Fibroblast of villous mesenchyme (primary cell): ENCODE measurements at places on chromosomes 12 and 14.

DNA sequence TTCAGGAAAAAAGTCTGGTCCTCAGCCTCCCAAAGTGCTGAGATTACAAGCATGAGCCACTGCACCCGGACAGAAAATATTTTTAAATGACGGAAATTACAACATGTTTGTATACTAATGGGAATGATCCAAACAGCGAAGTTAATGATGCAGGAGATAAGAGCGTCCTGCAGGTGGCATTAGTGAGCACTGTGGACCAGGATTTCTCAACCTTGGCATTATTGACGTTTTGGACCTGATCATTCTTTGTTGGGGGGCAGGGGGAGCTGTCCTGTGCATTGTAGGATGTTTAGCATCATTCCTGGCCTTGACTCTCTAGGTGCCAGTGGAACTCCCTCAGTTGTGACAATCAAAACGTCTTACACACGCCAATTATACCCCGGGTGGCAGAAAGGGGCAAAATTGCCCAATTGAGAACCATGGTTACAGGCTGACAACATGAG, 34.1 kb downstream of the SCFD1 start:
- peak; percentile 44 for DNase-seq

DNA sequence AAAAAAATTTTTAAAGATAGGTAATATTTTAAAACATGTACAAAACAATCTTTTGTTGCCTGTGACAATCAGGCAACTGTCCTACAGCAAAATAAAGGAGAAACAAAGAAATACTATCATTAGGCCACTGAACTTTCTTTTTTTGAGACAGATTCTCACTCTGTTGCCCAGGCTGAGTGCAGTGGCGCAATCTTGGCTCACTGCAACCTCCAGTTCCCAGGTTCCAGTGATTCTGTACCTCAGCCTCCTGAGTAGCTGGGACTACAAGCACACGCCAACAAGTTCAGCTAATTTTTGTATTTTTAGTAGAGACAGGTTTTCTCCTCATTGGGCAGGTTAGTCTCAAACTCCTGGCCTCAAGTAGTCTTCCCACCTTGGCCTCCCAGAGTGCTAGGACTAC, 16.6 kb downstream of the RPAP3 start:
- no peak for DNase-seq

DNA sequence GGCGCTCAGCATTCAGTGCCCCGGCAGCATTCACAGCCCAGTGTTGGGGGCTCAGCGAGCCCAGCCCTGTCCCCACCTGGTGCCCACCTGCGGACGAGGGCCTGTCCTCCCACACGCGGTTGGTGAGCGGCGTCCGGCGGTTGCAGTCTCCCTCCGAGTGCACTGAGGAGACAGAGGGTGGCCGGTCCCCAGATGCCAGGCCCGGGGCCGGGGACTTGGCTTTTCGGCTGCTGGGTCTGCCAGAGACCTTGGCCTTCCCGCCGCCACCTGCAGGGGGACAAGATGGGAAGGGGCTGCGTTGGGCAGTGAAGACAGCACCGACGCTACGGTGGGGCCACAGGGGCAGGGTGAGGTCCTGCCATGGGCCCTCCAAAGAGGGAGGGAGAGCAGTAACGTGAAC, 31.2 kb downstream of the RFLNA start:
- DNase-seq, result no peak

GRCh38 chr14:91935586-91935985, 11.9 kb downstream of the FBLN5 start:
- no peak for DNase-seq
